Activated CD8-positive, alpha-beta T cell treated with anti-CD3 and anti-CD28 coated beads, Interleukin-2, amount 10 ng/mL, durations not matched to agents 7 days and 5 days (primary cell): ENCODE measurements at places on chromosomes 6 and 20.
A peak's percentile ranks its signal among the peaks of the same experiment; 100 is the strongest.

DNA sequence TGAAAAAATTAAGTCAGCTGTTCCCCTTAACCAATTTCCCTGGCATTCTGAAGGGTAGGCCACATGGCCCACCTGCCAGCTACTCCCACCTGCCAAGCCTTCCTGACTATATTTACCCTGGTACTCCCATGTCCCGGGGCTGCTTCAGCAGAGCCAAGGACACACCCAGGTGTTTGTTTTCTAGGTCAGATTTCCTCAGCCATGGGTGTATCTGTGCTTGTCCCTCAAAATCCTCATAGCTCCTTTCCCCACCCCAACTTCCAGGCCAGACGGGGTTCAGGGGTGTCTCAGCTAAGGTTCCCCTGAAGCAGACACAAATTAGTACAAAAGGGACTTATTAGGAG lies 139.4 kb upstream of the CDYL start:
- peaks cover 6% of the 10 kb centered on the region for H3K4me1 ChIP-seq
- no peak overlapping the region for H3K27ac ChIP-seq
- no peaks in the 10 kb centered on the region for H3K36me3 ChIP-seq
- H3K27me3 ChIP-seq, result peaks cover 8% of the 10 kb centered on the region

DNA sequence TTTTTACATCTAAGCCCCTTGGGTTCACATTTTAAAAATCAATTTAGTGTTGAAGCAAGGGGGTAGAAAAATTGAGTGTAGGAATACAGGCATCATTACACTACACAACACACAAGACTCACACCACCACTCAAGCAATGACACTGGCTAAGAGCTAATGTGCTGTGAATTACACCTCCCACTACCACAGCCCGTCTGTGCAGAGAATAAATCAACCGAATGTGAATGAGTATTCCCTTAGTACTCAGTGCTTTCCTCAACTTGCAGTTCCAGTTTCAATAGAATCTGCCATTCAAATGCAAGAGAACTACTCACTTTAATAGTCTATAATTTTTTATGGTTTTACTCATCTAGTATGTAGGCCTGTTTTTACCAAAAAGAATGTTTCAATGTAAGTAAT lies 114.4 kb downstream of the PDSS2 start:
- H3K27ac ChIP-seq, result no peak overlapping the region
- no peaks in the 10 kb centered on the region for H3K36me3 ChIP-seq
- no peaks in the 10 kb centered on the region for H3K4me1 ChIP-seq
- no peak for DNase-seq
- no peaks in the 10 kb centered on the region for H3K27me3 ChIP-seq
- no peak overlapping the region for H3K4me3 ChIP-seq

DNA sequence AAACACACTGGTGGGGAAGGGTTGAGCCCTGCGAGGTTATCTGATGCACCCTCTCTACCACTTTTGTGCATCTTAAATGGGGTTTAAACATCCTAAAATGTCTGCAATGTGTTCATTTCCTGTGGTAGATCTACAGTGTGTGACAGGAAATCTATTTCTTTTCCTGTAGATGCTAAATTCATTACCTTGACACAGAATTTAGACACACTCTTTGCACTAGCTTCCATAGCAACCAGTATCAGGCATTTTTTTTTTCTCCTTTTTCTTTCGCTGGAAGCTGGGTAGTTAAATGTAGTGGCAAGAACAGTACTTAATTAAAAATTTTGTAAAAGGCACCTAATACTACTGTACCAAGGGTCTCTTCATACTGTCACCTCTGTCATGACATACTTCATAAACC lies 141.1 kb downstream of the RFPL4B start:
- no peak overlapping the region for H3K4me3 ChIP-seq
- H3K36me3 ChIP-seq, result no peaks in the 10 kb centered on the region
- H3K27me3 ChIP-seq, result no peaks in the 10 kb centered on the region
- no peaks in the 10 kb centered on the region for H3K4me1 ChIP-seq

GRCh38 chr6:16690608-16691142 lies 70.6 kb downstream of the ATXN1 start:
- peaks cover 65% of the 10 kb centered on the region for H3K4me1 ChIP-seq
- no peak overlapping the region for H3K4me3 ChIP-seq
- H3K27ac ChIP-seq, result peak overlapping the region; percentile 69
- DNase-seq, result no peak
- peaks cover 25% of the 10 kb centered on the region for H3K36me3 ChIP-seq

DNA sequence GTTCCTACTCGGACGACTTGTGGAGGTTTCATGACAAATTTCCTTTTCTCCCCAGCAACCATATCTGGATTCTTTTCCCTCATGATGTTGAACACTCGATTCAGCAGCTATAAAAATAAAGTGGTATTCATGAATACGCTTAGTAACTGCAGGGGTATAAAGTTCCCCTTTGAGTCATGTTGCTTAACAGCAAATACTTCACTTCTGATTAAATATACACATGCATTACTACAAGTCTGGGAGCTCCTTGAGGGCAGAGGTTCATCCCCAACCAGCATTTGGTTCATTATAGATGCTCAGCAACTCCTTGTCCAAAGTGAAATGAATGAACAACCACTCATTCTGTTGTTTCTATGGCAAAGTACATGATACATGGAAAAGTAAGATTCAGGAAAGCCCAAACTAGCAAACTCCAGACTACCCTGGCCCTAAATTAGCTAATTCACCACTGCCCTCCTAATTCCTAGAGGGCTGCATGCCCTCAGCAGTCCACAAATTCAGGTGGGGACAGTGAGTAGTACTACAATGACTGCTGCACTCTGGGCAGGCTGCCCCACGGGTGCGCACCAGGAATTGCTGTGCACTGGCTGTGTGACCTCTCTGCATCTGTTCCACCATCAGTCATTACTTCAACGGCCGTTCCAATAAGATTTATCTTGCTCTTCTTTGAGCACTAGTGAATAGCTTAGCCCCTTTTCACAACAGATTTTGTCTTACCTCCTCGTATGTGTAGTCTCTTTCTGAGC lies 15.2 kb downstream of the EIF2S2 start:
- no peak overlapping the region for H3K4me3 ChIP-seq
- no peaks in the 10 kb centered on the region for H3K27me3 ChIP-seq
- peaks cover 79% of the 10 kb centered on the region for H3K36me3 ChIP-seq
- H3K4me1 ChIP-seq, result peaks cover 1% of the 10 kb centered on the region
- no peak for DNase-seq
- H3K27ac ChIP-seq, result no peak overlapping the region

DNA sequence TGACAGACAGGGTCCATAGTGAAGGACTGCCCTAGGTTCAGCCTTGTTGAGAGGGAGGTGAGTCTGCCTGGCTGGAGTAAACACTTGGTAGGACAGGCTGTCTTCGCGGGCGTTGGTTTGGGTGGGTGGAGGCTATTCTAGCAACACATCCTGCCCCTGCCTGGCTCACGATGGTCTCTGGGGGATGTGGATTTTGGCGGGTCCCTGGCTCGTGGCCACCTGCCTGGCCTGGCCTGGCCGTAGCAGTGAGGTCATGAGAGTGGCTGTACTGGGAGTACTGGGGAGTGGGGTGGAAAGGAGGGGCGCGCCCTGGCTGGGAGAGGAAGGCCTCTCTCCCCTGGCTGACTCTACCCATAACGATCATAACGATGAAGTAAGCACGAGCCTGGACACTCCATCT lies 30.2 kb upstream of the MRPS18A start:
- no peak overlapping the region for H3K4me3 ChIP-seq
- no peak overlapping the region for H3K27ac ChIP-seq
- H3K27me3 ChIP-seq, result peaks cover 16% of the 10 kb centered on the region
- no peaks in the 10 kb centered on the region for H3K36me3 ChIP-seq
- no peak for DNase-seq
- no peaks in the 10 kb centered on the region for H3K4me1 ChIP-seq
